ENCODE measurements at places on chromosomes 7 and 10.

DNA sequence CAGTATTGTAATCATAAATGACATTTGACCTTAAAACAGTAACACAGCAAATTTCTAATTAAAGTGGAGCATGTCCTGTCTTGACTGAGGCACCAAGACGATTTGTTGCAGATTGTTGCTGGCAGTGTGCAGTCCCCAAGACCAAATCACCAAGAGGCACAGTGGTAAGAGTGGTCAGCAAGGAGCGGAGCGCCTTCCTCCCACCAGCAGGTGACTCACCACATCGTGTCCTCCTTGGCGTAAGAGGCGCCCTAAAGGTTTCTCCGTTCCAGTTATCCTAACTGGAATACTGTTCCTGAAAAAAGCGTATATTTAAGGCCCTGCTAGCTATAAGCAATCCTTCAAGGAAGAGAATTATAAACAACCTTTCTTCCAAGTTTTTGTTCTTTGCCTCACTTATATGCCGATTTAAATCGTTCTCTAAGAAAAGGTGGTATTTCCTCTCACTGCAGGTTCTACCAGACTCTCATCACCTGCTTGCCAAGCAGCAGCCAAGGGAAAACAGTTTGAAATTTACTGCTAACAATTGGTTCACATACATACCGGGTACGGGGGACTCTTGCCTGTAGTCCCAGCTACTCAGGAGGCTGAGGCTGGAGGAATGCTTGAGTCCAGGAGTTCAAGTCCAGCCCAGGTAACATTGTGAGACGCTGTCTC lies 10.7 kb upstream of the REPIN1 start:
- DNase-seq, result no peak

- DNase-seq, result no peak
Measured at GRCh38 chr7:36750451-36750850, 26.2 kb upstream of the AOAH start.

GRCh38 chr7:157898802-157899505 lies 562.1 kb downstream of the DNAJB6 start:
- DNase-seq, result no peak

DNA sequence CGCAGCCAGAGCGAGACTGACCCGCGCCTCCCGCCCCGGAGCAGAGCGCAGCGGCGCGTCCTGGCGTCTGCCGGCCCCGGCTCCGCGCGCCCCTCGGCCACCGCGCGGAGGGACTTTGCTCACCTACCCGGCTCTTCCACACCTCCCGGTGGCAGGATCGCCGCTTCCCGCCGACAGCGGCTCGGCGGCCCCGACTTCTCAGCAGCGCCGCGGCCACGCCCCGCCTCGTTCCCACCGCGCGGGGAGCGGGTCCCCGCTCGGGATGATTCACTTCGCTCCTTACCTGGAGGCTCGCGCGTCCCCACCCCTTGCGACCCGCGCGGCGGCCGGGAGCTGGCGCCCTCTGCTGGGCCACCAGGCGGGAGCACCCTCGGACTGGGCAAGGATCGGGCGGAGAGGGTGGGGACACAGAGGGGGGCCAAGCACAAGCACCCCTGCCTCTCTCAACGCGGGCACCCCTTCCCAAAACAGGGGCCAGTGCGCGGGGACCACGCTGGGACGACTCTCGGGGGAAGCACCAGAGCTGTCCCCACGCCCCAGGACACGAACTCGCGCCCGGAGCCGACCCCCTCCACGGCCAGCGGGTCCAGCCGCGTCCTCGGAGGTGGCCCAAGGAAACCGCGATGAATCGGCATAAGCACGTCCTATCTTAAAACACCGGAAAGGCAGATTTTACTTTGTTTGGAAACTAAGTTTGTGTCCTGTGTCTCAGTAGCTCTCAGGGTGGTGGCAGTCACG lies 101.0 kb upstream of the SVIL start:
- peak; percentile 86 for DNase-seq

- no peak for DNase-seq
Measured at GRCh38 chr10:118246332-118247295, 95.5 kb downstream of the FAM204A start.

DNA sequence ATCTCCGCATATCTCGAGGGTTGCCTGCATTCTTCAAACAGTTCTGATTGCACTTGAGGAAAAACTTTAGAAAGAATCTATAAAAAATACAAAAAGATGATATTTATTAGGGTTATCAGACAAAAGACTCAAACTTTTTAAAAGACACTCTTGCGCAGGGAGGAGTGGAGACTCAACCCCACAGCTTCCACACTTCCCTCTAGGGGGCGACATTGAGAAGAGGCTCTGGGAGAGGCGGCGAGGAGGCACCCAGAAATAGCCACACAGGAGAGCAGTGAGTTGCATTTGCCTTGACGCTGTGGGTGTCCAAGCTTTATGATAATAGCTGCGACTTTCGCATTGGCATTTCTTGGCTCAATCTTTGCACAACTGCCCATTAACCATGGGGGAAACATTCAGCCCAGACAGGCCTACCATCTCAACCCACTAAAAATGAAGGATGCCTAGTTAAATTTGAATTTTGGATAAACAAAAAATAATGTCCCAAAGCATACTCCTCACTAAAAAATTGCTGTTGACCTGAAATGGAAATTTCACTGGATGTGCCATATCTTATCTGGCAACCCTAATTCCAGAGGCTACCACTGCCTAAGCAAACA lies 86.2 kb downstream of the EBF3 start:
- DNase-seq, result peak; percentile 51

DNA sequence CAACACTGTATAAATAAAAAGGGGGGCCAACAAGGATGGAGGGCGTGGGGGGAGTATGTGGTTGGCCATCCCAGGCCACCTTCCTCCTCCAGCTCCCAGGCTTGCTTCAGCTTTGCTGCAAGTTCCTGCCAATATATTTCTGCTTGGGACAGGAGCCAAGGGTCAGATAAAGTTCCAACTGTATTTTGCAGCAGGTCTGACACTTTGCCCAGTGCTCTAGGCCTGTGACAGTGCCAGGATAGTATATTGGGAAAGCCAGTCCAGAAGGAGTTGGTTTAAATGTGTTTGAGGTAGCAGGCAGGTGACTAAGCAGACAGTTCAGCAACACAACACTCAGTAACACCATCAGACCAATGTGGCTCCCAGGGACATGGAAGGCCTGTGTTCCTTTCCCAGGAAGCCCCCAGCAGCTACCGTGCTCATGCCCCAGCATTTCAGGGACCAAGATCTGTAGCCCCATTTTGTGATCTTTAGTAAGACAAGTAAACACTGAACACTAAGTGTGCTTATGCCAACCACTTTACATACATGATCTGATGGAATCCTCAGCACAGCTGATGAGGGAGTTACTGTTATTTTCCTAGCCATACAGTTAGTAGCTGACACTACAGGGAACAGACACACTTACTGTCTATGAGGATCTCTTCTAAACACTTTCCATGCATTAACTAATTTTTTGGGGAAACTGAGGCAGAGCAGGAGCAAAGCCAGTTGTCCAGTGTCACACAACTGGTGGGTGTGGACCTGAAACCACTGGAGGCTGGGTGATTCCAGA lies 38.9 kb downstream of the DNAJB12 start:
- DNase-seq, result no peak

GRCh38 chr7:28588602-28589001 lies 176.3 kb downstream of the CREB5 start:
- DNase-seq, result no peak

DNA sequence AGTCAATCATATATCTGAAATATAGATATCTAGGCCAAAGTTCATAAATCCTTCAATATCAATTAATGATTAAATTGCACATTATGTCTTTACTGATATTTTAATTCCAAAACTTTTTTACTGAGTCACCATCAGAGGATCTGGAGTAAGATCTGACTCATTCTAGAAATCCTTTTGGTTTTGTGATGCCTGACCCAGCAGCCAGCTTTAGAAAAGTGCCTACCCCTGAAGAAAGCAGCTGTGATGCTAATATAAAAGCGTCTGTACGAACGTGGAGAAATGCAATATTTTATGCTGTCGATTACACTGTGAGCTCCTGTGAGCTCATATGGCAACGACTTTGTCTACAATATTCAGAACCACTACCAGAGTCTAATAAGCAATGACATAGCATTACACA lies 142.5 kb upstream of the LRRTM3 start:
- no peak for DNase-seq

DNA sequence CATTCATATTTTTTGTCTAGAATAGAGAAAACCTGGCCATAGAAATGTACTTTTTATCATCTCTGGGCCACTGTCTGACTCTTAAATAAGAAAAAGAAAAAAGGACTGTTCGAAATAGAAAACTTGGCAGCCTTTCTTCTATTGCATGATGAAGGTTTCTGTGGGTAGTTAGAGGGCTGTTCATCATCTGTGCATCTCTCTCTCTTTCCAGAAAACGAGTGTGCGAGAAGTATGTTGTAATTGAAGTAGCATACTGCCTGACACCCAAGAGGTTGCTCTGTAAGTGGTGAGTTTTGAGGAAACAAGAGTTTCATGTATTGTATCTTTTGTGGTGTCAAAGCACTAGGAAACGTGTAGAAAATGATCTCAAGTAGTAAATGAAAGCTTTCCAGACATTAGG lies 343.2 kb upstream of the TMEM229A start:
- no peak for DNase-seq

GRCh38 chr10:42553064-42553407 lies 85.3 kb downstream of the ZNF33B start:
- no peak for DNase-seq

Data from activated CD4-positive, alpha-beta T cell treated with anti-CD3 and anti-CD28 coated beads, Interleukin-2, amount 50 U/mL, for 48 hours (primary cell).